ENCODE measurements at places on chromosomes 16 and 17.

GRCh38 chr16:83098536-83098935, 471.8 kb downstream of the CDH13 start:
- DNase-seq: no peak

GRCh38 chr17:17042851-17043460, 699 bp downstream of the MPRIP start:
- peak; percentile 17 for DNase-seq

- DNase-seq: no peak
These were observed 42.6 kb downstream of the NLRP1 start for GRCh38 chr17:5541610-5542202.

DNA sequence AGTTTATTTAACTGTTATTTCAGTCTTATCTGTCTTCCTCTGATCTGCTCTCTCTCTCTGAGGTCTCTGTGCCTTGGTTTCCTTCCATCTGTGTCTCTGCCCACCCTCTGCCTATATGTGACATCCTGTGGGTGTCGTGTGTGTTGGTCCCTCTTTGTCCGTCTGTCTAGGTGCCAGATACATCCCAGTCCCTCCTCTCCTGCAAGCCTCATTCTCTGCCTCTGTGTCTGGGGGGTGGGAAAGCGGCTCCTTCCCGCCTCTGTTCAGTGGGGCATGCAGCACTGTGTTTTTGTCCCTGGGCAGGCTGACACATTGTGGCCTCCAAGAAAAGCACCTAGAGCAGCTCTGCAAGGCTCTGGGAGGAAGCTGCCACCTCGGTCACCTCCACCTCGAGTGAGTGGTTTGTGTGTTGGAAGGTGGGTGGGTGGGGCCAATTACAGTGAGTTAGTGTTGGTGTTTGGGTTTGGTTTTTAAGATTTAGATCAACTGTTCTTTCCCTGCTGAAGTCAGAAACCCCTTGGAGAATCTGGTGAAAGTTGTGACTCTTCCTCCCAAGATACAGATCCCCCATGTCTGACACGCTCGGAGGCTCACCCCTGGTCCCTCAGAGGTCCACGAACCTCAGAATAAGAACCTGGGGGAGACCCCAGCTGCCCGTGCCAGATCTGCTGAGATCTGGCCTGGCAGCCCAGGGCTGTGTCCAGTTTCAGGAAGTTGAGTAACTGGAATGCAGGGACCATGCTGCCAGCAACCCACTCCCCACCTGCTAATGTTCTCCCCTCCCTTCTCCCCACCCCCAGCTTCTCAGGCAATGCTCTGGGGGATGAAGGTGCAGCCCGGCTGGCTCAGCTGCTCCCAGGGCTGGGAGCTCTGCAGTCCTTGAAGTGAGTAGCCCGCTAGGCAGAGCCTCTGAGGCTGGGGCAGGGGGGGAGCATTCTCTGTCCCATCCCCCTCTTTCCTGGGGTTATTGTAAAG, 50.9 kb upstream of the CPNE2 start:
- DNase-seq: peak; percentile 92

- DNase-seq: no peak
These were observed 221.0 kb downstream of the CCDC182 start for GRCh38 chr17:57523926-57524632.

DNA sequence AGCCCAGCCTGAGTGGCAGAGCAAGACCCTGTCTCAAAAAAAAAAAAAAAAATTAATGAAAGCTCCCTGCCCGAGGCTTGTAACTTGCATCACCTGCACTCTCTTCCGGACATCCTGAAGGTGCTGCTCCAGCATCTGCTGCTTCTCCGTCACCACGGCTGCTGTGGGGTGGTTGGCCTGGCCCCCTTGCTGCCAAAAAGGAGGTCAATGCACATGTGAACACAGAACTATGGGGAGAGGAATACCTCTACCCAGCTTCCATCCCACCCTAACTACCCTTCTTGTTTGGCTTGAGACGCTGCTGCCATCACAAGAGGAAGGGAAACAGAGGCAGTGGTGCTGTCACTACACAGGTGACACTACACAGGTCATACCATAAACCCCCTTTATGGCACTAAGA, 49.0 kb downstream of the STAT3 start:
- no peak for DNase-seq

DNA sequence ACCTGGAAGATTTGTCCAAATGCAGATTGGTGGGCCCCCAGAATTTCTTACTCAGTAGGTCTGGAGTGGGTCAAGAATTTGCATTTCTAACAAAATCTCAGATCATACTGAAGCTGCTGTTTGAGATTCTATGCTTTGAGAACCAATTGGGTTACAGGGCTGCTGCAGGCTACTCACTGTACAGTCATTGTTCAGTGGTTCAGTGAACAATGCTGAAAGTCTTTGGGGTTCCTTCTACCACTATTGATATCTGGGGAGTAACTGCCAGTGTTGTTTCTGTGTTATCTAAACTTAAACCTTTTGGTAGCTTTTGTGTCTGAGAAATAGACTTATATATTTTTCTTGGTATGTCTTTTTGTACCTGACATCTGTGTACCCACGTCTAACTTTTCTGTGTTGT, 187.5 kb downstream of the TANC2 start:
- no peak for DNase-seq

GRCh38 chr16:58186176-58186944, 11.5 kb downstream of the CSNK2A2 start:
- DNase-seq: no peak

DNA sequence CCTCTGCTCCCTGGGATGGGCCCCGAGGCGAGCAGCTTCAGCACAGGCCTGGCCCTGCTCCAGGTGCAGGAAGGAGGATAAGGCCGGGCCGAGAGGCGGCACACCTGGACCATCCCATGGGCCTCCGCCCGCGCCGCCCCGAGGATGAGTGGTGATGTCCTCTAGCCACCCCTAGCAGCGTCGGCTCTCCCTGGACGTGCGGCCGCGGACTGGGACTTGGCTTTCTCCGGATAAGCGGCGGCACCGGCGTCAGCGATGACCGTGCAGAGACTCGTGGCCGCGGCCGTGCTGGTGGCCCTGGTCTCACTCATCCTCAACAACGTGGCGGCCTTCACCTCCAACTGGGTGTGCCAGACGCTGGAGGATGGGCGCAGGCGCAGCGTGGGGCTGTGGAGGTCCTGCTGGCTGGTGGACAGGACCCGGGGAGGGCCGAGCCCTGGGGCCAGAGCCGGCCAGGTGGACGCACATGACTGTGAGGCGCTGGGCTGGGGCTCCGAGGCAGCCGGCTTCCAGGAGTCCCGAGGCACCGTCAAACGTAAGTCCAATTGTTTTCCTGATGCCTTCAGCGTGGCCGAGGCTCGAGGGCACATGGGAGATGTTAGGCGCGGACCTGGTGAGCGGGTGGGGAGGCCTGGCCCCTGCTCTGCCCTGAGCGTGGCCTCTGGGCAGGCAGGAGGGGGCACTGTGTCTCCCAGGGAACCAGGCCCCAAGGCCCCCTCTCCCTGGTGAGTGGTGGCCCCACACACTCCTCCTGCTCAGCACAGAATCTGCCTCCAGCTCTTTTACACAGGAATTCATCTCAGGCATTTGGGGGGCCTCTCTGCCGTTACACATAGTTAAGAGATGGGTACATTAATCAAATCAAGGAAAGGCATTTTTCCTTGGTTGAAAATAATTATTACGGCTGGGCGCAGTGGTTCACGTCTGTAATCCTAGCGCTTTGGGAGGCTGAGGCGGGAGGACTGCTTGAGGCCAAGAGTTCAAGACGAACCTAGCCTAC, 855 bp downstream of the TMEM204 start:
- peak; percentile 33 for DNase-seq

- no peak for DNase-seq
These were observed 3.3 kb upstream of the HBM start for GRCh38 chr16:162271-162991.

DNA sequence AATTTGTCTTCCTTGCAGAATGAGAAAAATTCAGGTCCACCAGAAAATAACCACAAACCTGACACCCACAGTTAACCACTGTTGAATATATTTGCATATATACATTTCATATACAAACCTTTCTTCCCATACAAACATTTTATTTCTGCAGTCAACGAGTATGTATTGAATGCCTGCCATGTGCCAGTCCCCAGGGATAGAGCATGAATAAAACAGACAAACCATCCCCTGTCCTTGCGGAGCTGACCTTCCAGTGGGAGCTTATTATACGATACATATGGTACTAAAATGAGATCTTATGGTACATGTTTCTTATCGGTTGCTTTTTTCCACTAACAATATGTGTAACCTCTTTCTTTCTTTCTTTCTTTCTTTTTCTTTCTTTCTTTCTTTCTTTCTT, 116.7 kb downstream of the PITPNC1 start:
- no peak for DNase-seq

GRCh38 chr17:62724398-62725146, 83.5 kb downstream of the MARCHF10 start:
- peak; percentile 92 for DNase-seq

DNA sequence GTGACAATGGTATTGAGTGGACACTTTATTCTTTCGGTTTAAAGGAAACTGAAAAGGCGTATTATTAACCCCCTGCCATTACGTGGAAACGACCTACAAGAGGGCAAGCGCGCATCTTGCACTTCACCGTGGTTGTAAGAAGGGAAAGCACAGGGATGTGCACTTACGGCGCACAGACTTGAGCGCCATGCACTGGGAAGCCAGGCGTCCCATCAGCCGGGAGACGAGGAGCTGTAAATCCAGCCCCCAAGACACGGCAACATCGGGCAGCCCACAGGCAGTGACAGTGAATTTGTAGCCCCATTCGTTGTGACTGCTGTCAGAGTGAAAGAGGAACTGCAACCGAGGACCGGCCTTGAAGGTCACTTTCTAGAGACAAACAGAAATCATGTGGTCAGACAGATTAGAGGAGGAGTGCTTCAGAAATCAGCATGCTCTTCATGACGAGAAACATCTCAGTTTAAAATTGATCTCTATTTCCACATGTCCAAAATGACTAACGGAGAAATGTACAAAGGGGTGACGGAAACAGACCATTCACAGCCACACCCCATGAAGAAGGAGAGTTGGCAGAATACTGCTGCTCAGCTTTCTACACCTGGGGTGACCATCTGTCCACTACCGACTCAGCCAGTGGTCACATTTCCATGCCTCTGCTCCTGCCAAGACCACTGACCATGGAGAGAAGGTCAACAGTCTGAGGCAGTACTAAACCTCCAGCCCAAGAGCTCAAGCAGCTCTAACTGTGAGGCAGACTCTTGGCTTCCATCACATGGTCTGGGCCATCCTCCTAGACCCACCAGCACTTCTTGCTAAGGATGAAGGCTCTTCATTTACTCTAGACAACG, 68.6 kb downstream of the ZZEF1 start:
- no peak for DNase-seq

GRCh38 chr16:46954562-46954961, 18.9 kb downstream of the DNAJA2 start:
- DNase-seq: no peak

DNA sequence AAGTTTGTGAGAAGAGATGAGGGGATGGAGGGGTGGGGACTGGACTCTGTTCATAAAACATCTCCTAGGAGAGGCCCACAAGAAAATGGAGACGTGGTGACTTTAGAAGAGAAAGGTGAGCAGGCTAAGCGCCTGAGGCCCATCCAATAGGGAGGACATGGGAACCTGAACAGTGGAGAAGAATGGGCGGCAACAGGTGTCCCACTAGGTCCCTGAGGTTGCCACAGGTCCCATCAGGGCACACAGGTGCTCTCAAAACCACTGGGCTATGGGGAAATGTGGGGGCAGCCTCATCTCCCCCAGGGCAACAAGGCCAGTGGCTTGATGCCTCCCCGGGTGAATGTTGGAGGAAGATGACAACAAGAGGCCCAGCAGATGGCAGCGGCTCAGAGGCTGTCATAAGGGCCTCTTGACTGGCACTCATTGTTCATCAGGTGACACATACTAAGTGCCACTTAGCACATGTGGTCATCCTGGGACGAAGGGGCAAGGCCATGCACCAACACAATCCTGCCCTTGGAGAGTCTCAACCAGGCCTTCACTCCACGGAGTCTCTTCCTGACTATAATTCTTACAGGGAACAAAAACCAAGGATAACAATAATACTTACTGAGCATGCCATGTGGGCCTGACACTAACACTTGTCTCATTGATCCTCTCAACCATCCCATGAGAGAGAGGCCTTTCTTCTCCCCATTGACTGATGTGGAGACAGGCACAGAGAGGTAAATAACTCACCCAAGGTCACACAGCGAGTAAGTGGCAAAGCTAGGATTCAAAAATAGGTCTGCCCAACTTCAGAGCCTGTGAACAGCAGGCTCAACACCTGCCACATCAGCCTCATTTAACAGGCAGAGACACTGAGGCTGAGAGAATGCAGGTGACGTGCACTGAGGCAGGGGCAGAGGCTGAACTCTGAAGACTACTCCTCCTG, 38.0 kb downstream of the CUEDC1 start:
- no peak for DNase-seq

DNA sequence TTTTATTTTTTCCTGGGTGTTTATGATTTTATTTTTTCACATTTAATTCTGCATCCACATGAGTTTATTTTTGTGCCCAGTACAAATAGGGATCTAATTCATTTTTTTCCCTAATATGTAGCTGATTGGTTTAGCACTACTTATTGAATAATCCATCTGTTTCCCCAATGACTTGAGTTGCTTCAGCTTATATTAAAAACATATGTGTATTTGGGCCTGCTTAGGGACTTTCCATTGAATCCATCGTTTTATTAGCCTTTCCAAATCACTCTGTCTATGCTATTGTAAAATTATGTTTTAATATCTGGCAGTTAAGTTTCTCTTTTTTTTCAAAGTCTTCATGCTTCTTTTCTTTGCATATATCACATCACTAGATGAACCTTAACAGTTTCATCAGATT, 42.2 kb downstream of the WWP2 start:
- DNase-seq: no peak

DNA sequence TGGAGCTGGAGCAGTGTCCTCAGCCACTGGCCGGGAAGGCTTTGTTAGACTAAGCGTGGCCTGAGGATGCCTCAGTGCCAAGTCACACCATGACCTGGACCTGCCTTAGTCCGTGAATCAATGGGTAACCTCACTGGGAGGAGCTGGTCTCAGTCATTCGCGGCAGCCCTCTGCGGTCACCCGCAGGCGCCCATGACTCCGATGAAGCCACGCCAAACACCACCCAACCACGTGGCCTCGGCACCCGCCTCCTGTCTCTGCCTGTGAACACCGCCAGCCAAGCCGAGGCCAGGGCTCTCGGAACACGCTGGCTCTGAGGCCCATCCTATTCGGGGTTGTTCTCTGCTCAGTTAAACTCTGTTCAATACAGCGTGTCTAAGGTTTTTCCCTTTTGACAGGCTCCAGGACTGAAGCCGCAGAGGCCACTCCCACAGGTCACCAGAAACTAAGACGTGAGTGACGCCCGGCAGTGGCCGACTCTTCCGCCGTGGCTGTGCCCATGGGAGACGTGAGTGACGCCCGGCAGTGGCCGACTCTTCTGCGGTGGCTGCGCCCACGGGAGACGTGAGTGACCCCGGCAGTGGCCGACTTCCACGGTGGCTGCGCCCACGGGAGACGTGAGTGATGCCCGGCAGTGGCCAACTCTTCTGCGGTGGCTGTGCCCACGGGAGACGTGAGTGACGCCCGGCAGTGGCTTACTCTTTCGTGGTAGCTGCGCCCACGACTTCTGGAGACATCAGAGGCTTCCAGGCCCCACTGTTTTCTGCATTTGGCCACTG, 16.8 kb upstream of the PABPN1L start:
- DNase-seq: no peak

Measured in activated CD4-positive, alpha-beta T cell treated with anti-CD3 and anti-CD28 coated beads, Interleukin-10, Interleukin-2, amounts not matched to agents 100 ng/mL and 50 ng/mL, durations not matched to agents 16 hours and 8 hours (primary cell).